AG04449 (cell line): ENCODE measurements at places on chromosomes 4 and X.

DNA sequence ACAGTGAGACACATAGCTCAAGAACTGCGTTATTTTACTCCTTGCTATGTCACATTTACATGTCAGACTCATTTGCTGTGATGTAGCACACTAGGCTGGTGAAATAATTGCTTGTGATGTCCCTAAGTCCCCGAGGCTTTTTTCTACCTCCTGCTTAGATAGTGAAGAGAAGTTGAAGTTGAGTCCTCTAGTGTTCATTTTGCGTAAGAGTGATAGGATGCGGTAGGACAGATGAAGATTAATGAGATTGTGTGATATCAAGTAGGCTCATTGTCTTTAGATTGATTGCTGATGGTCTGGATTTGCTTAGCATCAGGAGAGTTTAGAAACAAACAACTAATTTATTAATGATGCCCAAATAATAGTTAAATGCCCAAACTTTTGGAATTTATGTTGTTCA is 173.6 kb upstream of the NUDT6 start:
- DNase-seq, result no peak

GRCh38 chrX:1581132-1581531 is 10.3 kb upstream of the AKAP17A start:
- no peak for DNase-seq

DNA sequence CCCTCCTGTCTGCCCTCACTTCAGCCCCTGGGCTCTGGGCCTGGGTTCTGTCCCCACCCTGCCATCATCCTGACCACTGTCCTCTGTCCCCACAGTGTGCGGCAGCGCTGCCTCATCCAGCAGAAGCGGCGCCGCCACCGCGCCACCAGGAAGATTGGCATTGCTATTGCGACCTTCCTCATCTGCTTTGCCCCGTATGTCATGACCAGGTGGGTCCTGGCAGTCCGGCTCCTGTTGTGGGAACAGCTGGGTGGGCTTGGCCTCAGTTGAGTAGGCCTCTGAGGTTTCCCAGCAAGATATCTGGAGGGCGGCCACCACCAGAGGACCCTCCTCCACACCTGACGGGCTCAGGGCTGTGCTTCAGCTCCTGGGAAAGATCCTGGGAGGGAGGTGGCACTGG is 2.2 kb downstream of the GPR78 start:
- no peak for DNase-seq

DNA sequence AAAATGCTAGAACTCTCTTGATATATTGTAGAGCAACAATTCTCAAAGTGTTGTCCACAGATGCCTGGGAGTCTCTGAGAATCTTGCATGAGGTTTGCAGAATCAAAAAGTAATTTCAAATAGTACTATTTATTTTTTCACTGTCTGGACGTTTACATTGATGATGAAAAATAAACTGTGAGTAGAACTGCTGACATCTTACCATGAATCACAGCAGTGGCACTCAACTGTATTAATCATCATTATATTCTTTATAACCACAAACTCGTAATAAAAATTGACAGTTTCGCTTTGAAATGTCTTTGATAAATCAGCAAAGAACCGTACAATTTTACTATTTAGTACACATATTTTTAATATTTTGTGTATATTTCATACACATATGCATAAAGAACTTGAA is 94.5 kb downstream of the NAF1 start:
- no peak for DNase-seq

GRCh38 chr4:47386561-47387235 is 76.8 kb downstream of the COMMD8 start:
- DNase-seq, result no peak

- DNase-seq, result no peak
Observed at GRCh38 chr4:57351731-57352130, 241.5 kb upstream of the IGFBP7 start.

- DNase-seq, result no peak
Observed at GRCh38 chrX:154738011-154738738, 12.7 kb downstream of the GAB3 start.

- DNase-seq, result no peak
Observed at GRCh38 chr4:54067166-54067565, 2.8 kb upstream of the CHIC2 start.

DNA sequence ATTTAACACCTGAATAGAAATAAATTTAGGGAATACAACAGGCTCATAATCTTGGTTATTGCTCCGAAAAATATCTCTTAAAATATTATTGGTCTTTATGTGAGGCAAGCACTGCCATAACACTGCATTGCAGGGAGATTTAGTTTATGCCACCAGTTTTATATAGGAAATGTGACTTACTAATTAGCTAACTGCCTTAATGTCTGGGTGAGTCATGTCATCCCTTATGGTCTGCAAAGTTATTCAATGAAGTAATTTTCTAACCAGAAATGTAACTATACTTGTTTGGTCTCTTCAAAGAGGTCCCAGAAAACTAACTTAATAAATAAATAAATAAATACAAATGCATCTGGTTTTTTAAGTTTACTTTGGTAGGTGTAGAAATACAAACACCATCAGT is 597.2 kb downstream of the GALNTL6 start:
- no peak for DNase-seq

- no peak for DNase-seq
Observed at GRCh38 chrX:11187001-11187400, 75.9 kb downstream of the HCCS start.

GRCh38 chr4:15482842-15483241 is 13.2 kb downstream of the CC2D2A start:
- DNase-seq, result no peak

DNA sequence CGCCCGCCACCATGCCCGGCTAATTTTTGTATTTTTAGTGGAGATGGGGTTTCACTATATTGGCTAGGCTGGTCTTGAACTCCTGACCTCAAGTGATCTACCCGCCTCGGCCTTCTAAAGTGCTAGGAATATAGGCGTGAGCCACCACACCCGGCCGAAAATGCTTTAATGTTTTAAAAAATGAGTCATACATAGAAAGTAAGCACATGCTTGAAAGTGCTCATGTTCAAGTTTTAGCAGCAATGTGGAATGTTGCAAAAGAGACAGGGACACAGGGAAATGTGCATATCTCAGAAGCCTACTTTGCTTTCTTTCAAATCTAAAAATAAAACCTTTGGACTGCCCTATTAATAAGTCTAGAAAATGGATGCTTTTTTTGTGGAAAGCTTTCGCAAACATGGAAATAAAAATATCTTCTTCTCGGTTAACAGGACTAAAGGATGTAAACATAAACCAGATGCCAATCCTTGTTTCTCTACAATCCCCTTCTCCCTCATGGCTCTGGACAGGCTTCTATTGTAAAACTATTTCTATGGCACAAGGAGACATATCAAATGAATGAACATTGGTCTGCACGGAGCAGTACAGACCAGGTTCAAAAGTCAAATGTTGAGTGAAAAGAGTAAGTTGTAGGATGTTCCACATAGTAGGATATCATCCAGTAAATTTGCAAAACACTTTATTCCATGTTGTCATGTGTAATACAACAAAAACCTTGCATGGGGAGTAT is 15.0 kb downstream of the MECP2 start:
- DNase-seq, result peak; percentile 14
